Inflammatory macrophage (primary cell): ENCODE measurements at places on chromosomes 4 and X.

DNA sequence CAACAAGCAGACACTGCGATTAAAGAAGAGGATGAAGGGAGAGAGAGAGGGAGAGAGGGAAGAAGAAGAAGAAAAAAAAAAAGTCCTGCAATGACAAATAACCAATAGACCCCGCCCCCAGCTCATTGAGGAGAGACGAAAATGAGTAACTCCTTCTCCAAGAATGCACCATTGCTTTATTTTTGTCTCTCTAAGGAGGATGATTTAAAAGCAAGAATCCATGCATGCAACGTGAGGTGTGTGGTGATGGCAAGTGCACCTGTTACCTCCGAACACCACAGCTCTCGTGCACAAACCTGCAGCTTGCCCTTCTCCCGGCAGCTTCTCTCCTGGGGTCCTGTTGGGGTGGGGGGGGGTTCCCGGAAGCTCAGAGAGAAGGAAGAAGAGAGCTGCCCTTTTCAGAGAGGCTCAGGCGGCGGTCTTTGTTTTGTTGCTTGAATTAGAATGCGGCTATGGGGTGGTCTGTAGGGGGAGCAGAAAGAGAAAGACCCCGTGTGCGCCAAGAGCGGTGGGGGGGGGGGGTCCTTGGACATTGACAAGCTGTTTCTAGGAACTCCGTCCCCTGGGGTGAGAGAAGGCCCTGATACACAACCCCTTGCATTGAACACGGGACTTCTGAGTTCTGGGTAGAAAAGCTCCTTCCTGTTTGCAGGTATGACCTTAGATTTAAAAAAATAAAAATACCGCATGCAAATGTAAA, 100.7 kb downstream of the CRLF2 start:
- DNase-seq = no peak

- no peak for DNase-seq
Observed at GRCh38 chr4:79684516-79684915, 276.5 kb upstream of the GK2 start.

GRCh38 chrX:136497556-136498052, at the start of gene HTATSF1:
Gene HTATSF1 (plus strand): TSS chrX:136497592. CDS start chrX:136497685, 93 bp downstream.
- no peak for DNase-seq

DNA sequence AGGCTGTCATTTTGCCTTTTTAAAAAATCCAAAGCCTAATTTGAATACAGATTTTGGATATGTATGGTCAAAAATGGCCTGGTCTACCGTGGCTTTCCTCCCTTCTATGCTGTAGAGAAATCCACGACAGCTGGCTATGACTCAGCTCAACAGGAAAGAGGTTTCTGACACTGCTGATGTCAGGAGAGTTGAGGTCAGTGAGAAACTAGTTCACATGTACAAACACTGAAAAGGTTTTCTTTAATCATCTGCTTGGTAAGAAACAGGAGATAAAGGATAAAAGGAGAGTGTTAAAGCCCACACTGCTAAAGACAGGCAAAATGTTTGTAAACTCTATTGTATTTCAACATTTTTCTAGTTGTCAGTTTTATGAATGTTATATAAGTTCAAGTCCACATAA, 113.9 kb downstream of the NYX start:
- peak; percentile 74 for DNase-seq

DNA sequence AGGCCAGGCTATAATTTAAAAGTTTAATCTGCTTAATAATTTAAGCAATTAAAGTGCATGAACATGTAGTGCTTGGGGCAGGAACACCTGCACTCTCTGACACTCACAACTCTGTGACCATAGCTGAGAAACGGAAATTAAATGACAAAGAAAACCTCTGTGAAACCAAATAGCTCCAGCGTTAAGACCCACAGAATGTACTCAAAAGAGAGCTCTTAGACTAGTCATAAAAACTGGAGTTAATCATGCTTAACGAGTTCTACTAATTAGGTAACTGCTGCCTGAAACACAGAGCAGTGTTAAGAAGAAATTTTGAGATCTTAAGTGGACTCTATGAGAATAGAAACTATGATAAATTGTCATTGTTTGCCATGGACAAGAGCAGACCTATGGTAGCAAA, 174.4 kb upstream of the SPIN4 start:
- no peak for DNase-seq

DNA sequence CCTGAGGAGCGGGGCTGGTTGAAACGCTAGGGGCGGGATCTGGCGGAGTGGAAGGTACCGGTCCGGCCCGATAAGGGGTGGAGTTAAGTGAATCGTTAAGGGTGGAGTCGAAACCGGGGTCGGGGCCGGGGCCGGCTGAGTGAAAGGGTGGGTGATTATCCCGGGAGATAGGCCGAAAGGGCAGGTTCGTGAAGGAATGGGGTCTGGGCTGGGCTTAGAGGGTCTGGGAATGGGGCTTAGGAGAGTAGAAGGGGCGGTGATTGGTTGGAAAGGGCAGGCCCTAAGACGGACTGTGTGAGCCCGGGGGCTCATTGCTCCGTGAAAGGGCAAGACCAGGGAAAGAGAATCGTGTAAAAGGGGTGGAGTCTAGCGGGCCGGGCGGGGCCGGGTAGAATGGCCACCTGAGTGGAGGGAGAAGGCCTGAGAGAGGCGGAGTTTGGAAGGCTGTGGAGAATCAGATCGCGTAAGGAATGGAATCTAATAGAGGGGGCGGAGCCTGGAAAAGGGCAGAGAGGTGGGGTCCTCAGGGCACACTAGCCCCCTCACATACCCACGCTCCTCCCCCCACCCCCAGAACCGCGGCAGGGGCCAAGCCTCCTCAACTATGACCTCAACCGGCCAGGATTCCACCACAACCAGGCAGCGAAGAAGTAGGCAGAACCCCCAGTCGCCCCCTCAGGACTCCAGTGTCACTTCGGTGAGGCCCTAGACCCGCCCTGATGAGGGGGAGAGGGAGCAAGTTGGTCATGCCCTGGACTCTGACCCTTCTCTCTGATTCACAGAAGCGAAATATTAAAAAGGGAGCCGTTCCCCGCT, 430 bp downstream of the HDAC6 start:
- DNase-seq = peak; percentile 73

DNA sequence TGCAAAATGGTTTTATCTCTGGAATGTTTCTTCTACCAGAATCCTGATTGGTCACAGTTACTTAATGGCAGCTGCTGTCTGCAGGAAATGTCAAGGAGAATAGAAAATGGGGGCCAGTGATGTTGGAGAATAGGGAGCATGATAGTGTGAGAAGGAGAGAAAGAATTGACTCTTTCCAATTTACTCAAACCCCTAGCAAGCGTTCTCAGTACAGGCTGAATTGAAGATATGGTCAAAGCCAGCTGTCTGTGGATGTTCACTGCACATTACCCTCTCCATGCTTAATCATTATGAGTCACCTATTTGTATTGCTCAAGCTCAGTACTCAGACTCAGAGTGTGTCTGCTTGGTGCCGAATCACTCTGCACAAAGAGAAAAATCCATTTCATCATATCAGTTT, 57.8 kb upstream of the FAM47B start:
- no peak for DNase-seq

DNA sequence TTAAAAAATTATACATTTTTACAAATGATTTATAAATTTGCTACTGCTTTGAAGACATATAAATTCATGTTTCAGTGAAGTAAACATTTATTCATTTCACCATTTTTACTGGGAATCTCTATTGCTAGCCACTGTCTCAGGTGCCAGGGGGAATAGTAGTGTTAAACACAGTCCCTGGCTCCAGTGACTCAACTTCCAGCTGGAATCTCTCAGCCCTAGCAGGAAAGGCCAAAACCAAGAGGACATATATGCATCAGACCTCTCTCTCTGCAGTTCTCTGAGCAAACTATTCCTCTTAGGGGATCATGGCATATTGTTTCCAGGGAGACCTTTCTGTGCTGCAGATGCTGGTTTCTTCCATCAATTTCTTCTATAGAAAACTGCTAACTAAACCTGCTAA, 1009.0 kb upstream of the LCORL start:
- no peak for DNase-seq

GRCh38 chrX:119093991-119094735, 21.4 kb downstream of the CT47C1 start:
- DNase-seq = no peak

- DNase-seq = no peak
Observed at GRCh38 chr4:149203256-149204001, 612.2 kb downstream of the IQCM start.

- no peak for DNase-seq
Observed at GRCh38 chr4:54545663-54546424, 111.9 kb upstream of the KIT start.

DNA sequence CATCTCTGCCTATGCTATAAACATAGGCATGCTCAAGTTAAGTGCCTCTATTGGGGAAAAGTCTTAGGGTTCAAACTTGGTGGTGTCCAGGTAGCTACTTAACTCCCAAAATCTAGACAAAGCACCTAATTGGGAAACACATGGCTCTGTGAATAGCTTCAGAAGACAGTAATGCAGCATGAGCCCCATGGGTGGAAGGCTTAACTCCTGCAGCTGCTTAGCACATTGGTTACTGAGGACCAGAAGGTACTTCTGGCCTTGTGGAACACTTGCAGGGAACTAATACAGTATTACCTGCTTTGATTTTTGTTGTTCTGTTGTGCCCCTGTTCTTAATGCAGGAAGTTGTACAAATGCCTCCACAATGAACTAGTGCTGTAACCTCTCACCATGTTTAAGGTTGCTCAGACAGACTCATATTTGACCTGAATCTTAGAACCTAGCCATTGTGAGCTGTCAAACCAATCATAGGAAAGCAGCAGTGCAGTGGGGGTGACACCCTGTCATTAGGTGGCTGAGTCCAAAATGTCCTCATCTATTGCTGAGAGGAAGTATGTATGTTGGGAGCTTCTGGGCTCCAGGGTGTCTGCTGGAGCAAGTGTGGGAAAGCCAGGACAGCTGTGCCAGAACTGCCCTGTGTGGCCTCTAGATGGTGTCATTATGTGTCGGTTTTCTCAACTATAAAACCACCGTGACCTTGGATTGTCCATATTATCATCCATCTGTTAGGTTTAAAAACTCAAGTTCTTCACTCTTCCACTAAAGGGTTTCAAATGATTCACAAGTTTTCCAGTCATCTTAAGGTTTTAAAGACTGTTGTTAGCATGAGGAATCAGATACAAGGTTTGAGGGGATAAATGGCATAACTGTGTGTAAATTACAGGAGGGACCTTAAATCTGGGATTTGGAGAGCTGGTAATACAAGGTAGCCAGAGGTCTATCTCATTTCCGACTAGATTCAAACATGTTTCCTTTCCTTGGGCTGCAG, 69.9 kb upstream of the WDR1 start:
- DNase-seq = peak; percentile 32

DNA sequence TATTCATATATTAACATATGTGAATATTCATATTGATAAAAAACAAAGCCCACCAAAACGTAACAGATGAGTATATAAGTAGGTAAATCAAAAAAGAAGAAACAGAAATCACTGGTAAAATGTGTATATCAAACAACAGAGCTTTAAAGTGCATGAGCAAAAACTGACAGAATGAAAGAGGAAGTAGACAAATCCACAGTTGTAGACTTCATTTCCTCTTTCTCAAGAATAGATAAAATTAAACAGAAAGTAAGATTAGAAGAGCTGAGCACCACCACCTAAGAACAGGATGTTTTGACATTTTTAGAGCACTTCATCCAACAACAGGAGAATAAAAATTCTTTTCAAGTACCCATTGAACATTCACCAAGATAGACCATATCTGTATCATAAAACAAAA, 64.6 kb downstream of the CNKSR2 start:
- DNase-seq = peak; percentile 0

GRCh38 chrX:38275615-38276014, 51.7 kb downstream of the RPGR start:
- peak; percentile 63 for DNase-seq

DNA sequence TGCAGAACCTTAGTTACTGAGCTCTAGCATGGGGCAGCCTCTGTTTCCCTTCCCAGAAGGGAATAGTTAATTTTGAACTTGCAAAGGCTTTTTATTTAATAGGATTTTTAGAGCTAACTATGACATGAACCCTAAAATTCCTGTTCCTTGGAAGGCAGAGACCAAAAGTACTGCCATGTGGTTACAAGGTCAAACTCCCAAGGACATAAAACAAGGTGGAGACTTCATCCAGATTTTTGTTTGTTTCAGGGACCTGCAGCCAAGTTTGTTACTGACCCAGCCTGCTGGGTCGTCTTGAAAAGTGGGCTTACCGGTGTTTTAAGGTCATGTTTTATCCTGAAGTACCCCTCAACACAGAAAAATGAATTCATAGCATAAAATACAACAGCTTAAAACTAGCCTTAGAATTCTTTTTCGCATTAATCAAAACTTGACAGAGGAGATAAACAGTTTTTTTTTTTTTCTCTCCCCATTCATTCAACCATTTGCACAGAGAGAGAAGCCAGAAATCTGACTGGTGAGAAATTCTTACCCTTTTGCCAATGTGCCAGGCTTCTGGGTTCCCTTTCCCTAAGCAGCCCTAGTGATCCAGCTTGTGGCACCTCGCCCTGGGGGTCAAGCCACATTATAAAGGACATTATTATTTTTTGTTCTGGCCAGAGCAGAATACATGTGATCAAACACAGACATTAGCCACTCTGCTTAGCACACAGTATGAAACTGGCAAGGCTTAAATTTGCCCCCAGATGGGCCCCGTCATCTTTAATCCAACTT, 21.5 kb upstream of the GRPEL1 start:
- DNase-seq = no peak

GRCh38 chr4:94038195-94038594, 169.5 kb upstream of the SMARCAD1 start:
- DNase-seq = no peak

DNA sequence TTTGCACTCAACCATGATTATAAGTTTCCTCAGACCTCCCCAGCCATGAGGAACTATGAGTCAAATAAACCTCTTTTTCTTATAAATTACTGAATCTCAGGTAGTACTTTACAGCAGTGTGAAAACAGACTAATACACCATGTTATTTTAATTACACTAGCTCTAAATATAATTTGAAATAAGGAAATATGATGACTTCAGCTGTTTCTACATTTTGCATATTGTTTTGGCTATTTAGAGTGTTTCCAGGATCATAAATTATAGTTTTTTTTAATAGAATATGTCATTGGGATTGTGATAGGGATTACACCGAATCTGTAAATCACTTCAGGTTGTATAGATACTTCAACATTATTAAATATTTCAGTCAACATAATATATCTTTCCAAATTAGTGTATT, 43.9 kb downstream of the UGT2B10 start:
- DNase-seq = no peak

DNA sequence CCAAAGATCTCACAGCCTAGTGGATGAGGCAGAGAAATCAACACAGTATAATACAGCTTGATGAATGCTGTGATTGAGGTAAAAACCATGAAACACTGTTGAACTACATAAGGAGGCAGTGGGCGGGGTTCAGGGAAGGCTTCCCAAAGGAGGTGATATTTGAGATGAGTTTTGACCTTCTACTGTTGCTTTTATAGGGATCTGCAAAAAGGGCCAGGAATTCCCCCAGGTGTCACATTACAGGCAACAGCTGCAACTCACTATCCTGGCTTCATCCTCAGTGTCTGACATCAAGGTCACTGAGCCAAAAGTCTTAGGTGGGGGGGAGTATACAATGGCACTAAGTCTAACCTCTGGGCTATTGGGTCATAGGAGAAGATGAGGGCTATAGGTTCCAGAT, 185.7 kb upstream of the NRK start:
- DNase-seq = no peak

DNA sequence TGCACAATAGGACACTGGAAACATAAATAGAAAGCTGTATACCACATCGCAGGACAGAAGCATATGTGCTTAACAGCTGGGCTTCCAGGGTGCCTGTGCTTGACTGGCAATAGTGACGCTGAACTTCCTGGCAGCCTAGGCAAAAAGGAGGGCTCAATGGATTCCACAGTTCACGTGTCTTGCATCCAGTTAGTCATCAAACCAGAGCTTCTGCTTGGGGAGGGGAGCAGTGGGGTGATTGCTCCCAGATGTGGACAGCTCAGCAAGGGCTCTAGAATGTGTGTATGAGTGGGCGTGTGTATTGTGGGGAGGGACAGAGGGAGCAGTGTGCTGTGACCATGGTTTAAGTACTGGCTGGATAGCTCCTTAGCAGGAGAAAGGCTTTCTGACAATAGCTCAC, 2.3 kb downstream of the PRRG3 start:
- DNase-seq = no peak
